Renal pelvis (tissue), 12 donors: ENCODE measurements at places on chromosomes 7 and 10.

- no peak for DNase-seq
These were observed 18.4 kb downstream of the ST8SIA6 start for GRCh38 chr10:17435953-17436352.

DNA sequence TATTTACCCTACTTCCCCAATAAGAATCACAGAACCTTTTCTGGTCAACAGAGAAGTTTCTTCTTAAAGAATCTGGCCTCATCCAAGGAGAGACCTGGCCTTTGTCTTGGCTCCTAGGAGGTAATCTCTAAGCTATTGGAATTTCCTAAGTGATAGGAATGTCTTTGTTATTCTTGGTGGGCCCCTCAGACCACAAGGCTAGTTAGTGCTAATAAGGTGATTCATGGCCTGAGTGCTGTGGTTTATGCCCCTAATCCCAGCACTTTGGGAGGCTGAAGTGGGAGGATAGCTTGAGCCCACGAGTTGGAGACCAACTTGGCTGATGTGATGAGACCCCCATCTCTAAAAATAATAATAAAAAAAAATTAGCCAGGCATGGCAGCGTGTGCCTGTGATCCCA lies 60.0 kb upstream of the CYP2C18 start:
- no peak for DNase-seq

- DNase-seq: no peak
These were observed 205.0 kb downstream of the SORCS1 start for GRCh38 chr10:106959521-106959920.

DNA sequence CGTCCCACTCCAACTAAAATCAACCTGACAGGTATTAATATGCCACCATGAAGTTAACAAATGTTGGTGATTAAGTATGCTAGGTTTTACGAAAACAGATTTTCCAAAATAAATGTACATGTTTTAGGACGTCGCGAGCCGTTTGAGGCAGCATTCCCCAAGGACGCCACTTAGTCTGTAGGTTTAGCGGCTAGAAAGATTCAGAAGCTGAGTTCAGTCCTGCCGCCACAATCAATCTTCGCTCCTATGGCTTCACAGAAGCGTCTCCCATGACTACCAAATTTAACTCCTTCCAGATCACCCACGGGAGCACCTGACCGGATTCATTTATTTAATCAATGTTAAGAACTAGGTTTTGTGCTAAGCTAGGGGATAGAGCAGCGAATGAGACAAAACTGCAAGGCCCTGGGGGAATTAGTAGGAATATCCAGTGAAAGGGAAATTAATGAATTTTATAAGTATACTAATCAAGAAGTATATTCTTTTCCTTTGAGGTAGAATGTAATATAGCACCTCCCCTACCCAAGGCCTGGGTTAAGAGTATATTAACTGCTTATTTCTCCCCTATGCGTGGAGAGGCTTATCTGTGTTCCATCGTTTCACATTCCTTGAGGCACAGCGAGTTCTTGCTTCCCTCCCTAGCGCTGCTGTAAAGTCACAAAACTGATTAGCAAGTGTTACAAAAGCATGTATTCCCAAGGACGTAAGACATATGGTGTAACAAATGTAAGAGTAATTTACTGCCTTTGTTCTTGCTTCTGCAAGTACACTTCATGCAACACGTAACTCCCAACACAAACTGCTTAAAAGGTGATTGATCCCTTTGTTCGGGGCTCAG lies 994 bp upstream of the CYP51A1 start:
- peak; percentile 70 for DNase-seq

DNA sequence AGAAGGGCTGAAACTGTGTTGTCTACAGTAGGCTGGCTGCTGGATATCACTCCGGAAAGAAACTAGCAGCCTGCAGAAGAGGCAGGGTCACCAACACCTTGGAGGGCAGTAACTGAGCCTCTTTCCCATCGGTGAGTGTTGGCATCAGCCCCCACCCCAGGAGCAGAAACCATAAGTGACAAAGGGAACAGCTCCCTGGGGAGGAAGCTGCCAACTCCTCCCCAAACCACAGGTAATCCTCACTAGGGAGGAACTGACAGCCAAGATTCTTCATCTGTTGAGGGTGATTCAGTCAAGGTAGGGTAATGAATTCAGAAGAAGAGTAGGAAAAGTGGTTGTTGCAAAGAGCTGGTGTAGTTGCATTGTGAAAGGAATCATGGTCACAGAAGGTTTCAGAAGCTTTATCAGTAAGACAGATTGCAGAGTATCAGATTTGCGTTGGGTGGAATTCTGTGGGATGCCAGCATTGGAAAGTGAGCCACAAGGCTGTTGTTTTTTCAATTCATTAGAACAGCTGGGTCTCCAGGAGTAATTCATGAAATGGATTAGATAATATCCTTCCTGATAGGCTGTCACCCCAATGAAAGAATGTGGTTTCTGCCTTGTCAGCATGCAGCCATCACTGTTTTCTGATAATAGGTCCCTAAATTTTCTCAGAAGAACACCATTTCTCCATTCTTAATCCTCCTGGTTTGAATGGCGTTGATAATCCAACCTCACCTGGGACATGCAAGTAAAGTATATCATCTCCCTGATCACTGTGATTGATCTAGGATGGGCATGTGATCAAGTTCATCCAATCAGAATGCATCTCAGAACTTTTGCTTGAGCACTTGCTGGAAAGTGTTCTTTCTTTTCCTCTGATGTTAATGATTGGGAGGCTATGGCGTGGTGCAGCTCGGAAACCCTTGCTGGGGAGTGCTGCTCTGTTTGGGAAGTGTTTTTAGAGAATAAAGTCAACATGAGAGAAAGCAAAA lies 75.0 kb upstream of the CTBP2 start:
- no peak for DNase-seq

DNA sequence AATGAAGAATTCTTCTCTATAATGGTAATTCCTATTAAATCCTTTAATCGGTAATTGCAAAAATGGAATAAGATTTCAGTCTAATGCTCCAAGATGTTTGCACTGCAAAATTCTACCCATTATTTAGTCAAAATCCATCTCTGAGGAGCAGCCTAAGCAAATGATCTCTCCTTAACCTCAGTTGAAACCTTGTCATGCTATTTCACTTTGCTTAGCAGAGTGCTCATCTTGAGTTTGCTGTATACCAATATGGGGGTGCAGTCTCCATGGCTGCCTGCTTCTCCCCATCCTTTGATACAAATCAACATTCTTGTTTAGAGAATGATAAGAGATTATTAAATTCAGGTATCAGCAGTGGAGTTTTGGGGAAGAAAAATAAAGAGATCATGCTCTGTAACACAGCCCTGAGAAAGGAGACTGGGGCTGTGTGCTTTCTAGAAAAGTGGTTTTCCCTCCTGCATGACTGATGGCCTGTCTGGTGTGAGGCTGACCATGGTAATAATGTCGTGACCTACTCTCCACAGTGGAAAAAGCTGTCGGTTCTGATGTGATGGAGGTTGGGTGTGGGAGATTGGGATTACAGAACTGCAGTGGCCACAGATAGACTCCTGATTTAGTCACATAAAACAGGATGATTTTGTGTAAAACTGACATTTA lies 982.1 kb downstream of the NRG3 start:
- DNase-seq: no peak

DNA sequence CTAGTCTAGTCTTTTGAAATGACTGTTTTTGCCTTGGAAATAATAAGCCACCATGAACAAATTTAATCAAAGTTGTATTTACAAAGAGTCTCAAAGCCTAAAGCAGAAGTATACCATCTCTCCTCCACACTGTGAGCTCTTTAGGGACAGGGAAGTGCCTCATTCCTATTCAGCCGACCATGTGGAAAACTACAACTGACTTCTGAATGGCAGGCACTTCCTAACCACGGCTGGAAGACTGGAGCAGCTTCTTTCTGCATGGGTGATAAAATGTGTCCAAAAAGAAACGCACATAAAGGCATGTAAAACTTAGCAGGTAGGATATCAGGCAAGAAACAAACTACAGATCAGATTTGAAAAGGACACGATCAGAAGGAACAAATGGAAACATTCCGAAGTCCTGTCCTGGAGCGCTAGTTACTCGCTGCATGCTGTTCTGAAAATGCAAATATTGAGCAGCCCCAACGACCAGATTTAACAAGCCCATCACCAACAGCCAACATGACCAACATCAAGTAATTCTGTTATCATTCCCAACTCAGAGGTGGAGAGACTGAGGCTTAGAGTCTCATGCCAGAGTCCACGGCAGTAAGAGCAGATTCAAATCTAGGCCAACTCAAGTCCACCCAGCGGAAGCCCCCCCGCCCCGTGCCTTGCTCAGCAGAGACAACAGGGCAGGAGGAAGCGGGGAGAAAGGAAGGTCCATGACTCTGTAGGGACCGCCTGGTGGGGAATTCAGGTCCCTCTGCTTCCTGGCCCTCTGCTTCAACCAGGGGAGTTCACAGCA lies 26.5 kb downstream of the CTBP2 start:
- DNase-seq: no peak

DNA sequence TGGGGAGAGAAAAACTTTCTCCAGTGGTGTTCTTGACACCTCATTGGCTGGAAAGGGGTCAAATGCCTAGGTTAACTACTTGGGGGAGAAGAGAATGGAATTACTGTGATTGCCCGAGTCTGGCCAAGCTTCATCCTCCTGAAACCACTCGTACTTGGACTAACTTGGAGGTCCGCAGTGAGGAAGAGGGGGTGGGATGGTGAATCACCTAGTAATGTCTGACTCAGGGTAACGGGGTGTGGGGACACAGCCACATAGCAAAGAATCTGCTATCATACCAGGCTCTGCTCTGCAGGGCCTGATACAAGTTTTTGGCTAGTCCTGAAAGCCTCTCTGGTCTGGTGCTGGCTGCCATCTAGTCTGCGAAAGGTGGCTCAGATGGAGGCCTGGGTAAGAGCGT lies 190.9 kb downstream of the RPS24 start:
- DNase-seq: no peak

- DNase-seq: no peak
These were observed 297.5 kb downstream of the GFRA1 start for GRCh38 chr10:115975506-115975905.

DNA sequence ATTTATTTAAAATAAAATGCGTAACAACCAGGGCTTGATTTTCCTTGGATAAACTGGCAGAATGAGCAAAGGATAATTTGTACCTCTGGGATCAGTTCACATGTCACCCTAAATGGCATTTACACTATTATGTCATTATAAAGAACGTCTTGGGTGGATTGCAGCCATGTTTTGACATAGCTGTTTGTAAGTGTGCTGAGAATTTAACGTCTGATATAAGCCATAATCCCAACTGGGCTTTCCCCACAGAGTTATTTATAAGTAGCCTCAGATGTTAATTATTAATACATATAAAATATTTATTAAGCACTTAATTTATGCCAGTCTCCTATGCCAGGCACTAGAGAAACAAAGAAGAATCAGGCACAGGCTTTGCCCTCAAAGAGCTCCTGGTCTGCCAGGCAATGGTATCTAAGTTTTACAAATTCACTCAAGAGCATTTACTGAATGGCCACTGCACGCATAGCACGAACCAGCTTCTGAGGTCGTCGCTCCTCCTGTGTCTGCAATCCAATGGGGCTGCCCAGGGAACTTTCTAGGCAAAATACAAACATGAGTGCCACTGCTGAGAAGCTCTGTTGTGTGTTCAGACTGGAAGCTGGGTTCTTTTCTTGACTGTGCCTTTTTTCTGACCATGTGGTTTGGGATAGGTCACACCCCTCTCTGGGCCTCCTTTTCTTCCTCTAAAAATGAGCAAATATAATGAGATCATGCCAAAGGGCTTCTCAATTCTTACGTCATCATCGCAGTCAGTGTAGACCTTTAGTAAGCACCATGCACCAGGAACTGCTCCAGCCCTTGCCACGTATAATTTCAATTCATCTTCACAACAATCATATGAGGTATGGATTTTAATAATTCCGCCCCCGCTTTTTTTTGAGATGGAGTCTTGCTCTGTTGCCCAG lies 11.3 kb upstream of the CTBP2 start:
- no peak for DNase-seq

- DNase-seq: no peak
These were observed 13.7 kb upstream of the INMT start for GRCh38 chr7:30738026-30738915.

DNA sequence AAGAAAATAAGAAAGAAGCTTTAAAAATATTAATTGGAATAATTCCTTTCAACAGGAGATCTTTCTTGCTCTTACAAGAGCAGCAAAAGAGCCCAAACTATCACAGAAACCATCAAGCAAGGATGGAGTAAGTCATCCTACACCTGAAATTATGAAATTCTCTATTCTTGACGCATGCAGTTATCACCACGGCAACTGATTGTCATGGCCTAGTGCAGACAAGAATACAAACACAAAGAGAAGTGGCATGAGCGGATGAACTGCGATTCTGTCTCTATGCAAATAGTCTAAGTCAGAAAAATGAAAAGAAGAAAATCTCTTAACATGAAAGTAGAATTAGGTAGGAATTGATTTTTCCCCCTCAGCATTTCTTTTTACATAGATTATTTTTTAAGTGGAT lies 54.8 kb upstream of the SLC35B4 start:
- no peak for DNase-seq
